AG10803 (cell line): ENCODE measurements at places on chromosomes 3 and 15.
A peak's percentile ranks its signal among the peaks of the same experiment; 100 is the strongest.

DNA sequence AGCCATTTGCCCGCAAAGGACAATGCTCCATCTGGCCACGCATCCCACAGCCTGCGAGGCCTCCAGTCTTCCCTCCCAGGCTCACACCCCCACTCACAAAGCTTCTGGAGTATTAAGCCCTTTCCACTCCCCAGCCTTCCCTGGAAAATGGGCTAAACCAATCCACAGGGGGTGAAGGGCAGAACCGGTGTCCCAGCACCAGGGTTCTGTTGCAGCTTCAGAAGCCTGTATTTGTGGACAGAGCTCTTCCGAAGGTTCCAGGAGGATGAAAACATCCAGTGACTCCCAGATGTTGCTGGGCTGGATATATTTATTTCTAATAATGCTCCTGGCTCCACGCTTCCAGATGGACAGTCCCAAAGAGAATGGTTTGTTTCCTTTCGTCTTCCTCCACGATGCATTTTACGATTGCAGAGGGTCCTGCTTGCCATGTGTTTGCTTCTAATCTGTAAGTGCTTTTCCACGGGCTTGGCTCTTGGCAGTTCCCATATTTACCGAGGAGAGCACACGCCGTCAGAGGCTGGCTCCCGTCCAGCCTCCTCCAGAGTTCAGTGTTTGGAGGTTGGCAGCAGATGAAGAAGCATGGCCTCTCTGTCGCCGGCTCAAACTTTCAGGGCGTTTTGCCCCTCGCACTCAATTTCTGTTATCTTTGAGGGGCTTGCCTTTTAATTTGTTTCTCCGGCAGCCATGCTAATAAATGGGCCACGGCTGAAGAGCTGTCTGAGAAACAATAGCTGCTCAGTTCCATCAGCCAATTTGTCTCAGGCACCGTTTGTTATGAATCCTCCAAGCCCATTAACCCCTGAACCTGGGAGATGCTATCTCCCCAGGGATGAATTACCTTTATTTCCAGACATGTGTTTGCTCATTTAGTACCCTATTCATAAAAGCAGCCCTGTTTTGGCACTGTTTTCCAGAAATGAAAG is 367.9 kb upstream of the PROK2 start:
- DNase-seq: peak; percentile 83

DNA sequence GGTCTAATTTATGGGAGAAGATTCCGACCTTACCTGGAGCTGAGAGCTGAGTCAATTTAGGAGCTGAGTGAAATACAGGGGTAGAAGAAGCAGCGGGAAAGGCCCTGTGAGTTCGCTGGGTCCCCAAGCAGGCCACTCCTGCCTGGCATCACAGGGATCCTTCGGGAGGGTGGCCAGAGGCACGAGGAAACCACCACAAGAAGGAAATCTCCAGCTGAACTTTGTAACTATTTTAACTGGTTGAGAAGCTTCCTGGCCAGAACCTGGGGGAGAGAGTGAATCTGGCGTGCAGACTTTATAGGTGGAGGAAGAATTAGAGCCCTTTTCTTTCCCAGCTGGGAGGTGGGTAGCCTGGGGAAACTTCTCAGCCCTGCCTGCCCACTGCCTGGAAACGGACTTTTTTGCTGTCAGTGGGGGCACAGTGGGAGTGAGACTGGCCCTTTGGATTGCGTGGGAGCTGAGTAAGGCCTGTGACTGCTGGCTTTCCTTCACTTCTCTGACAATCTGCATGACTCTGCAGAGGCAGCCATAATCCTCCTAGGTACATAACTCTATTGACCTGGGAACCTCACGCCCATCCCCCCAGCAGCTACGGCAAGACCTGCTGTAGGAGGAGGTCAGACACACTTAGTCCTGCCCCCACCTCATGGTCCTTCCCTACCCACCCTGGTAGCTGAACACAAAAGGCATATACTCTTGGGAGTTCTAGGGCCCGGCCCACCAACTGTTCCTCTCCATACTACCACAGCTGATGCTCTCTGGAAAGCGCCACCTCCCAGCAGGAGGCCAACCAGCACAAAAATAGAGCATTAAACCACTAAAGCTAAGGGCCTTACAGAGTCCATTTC is 340.7 kb downstream of the CNTN3 start:
- no peak for DNase-seq

DNA sequence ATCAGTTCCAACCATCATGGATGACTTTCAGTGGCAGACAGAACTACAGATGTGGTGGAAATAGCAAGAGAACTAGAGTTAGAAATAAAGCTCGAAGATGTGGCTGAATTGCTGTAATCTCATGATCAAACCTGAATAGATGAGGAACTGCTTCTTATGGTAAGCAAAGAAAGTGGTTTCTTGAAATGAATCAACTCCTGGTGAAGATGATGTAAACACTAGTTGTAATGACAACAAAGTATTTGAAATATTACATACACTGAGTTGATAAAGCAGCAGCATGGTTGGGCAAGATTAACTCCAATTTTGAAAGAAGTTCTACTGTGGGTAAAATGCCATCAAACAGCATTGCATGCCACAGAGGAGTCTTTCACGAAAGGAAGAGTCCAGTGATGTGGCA is 131.7 kb upstream of the FAM3D start:
- DNase-seq: peak; percentile 34

- DNase-seq: no peak
Observed at GRCh38 chr3:14678015-14678503, 3.1 kb downstream of the C3orf20 start.

DNA sequence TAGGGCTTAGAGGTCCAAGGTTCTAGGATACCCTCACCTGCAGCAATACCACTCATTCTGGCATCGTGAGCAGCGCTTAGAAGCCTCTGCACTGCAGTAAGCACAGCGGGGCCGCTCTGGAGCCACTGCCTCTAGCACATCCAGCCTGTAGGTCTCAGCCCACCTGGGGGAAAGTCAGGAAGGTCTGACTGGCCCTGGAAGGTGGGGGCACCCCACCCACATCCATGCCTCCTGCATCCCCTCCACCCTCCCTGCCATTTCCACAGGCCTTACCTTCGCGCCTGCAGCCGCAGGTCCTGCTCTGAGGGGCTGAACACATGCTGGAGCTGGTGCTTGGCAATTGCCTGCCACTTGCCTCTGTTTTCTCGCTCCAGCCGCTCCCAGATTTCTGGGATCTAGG is 901 bp upstream of the RASSF1 start:
- no peak for DNase-seq

DNA sequence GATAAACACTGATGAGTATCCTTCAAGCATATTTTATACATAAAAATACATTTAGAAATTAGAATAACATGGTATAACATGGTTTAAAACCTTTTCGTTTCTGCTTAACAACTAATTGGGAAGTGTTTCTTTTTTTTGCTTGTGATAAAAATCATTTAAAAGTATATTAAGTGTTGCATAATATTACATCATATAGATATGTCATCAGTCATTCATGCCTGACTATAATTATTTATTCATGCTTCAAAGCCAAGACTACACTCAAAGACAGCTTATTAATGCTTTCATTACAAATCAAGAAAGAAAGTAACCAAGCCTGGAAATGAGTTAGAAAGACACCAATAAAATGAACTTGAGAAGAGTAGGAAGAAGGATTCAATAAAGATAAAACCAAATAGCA is 136.6 kb upstream of the TP63 start:
- DNase-seq: no peak

DNA sequence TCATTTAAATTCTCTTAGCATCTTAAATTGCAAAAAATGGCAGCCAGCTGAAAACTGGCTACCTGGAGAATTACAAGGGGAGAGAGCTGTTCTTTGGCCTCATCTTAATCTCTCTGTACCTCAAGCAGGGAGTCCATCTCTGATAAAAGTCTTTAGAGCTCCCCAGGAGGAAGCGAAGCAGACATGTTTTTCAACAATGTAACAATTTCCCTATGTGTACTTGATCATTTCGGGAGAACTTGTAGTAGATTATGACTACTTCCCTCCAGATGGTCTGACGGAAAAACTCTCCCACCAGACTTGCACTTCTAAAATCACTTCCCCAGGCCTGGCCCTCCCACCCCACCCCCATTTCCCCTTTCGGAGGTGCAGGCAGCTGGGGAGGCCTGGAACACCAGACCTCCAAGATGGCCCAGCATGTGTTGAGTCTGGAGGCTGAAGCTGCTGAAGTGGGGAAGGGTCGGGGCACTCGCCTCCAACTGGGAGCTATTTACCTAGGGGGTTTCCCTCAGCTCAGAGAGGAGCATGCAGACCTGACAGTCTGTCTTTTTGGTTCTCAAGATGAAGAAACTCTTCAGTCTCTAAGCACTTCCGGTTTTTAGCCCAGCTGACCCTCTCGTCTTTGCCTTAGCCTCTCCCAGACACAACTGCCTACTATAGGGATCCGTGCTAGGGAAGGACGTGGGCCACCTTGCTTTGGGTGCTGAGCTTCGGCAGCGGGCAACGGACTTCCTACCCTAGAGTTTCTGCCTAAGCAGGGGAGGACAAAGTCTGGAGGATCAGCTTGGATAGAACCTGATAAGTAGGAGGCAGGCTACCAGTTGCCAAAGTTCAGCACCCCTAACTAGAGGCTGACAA is 164.0 kb upstream of the TBL1XR1 start:
- DNase-seq: no peak

DNA sequence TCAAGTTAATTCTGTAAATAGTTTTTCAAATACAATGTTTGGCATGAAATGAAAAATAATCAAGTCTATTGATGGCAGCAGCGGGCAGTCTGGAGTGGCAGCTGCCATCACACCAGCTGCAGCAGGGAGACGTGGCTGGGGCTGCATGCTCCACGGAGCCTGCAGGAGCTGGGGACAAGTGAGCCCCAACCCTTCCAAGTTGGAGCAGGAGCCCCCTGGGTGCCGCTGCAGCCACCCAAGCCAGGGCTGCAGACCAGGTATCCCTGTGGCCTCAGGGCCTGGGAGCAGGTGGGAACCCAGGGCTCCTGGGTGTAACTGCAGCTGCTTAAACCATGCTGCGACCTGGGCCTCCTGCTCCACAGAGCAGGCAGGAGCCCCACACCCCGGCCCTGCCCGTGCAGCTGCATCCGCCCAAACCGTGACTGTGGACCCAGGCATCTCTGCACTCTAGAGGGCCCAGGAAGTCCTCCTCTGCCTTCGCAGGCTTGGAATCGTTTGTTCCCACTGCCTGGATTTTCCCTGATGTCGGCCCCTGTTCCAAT is 257.4 kb downstream of the PLOD2 start:
- DNase-seq: no peak

DNA sequence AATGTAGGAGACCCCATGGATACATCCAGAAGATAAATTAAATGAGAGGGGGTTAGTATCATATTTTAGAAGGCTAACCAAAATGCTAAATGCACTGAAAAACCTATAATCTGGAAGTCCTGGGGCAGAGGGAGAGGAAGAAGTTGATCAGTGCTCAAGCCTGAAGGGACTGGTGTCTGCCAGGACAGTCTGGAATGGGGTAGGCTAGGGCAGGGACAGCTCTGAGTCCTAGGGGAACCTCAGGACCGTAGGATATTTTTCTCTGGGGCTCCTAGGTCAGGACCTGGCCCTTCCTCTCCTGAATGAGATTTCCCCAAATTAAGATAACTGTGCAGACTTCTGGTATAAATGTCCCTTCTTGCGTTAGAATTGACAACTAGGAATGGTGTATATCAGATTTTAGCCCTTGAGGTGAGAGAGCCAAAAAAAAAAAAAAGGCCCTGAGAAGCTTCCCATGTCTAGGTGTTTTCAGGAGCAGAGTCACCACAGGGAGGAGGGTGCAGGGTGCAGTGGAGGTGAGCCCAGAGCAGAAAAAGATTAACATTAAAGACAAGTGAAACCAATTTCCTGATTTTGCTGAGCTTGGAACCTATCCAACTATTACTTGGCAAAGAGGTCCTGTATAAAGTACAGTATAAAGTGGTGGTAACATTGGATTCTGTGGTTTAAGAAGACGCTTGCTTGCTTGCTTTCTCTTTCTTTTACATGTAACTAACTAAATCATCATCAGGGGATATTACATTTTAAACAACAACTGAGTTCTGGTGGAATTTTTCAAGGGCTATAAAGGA is 63.5 kb downstream of the HACD2 start:
- DNase-seq: no peak

GRCh38 chr3:133188996-133189395 is 150.8 kb downstream of the TMEM108 start:
- no peak for DNase-seq

- peak; percentile 74 for DNase-seq
Observed at GRCh38 chr3:65575376-65575840, 463.3 kb downstream of the MAGI1 start.

DNA sequence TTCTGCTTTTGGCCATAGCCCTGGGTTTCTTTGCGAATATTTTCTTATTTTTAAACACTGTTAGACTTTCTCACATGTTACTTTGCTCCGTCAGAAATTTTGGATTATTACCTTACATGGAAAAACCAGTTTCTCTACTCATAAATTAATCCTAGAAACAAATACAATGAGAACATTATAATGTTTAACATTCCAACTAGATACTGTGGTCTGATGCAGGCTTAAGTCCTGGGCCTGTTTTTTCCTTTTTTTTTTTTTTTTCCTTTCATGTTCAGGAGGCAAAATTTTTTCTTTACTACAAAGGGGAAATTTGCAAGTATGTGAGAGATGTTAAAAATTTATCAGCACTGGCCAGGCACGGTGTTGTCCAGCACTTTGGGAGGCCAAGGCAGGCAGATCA is 28.9 kb downstream of the POPDC2 start:
- DNase-seq: peak; percentile 63

DNA sequence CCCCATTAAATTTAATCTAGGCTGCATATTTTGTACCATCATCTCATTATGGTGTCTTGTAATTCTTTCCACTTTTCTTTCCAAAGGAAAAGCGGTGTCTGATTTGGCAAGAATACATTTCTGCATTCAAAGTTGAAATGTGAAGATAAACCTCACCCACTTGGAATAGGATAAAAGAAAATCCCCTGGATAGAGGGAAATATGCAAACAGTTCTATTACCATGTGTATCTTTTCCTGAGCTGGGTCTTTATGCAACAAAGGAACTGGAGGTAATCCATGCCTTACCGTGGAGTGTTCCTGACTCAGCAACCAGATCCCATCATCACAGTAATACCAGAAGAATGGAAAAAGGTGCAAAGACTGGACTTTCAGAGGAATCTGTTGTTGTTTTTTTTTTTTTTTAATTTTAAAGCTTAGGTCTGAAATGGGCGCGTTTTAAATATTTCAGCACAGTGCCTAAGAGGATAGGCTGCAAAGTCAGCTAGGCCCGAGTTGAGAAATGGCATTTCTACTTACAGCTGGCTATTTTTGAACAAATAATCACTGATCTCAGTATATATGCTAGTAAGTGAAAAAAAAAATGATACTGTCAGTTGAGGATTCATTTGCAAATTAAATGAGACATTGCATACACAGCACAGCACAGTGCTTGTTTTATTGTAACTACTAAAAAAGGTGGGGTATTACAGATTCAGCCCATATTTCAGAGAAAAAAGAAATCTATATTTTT is 55.5 kb upstream of the ADAMTS9 start:
- DNase-seq: no peak
